ENCODE measurements at places on chromosomes 4 and X.
A peak's percentile ranks its signal among the peaks of the same experiment; 100 is the strongest.

DNA sequence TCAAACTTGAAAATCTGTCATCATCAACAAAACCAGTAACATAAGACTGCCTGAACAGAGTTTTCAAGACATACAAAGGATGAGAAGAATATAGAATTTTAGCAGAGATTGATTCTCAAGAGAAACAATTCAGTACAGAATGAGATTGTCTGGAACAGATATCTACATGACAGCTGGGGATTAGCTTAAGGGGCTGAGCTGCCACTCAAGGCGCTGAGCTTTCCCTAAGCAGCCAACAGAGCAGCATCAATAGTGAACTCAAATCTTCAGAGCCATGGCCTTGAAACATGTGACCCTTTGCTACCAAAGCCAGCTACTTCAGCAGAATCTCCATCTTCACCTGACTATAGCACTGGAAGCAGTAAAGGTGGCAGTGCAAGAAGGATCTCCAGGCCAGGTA lies 24.3 kb upstream of the PCDH10 start:
- DNase-seq, result no peak

DNA sequence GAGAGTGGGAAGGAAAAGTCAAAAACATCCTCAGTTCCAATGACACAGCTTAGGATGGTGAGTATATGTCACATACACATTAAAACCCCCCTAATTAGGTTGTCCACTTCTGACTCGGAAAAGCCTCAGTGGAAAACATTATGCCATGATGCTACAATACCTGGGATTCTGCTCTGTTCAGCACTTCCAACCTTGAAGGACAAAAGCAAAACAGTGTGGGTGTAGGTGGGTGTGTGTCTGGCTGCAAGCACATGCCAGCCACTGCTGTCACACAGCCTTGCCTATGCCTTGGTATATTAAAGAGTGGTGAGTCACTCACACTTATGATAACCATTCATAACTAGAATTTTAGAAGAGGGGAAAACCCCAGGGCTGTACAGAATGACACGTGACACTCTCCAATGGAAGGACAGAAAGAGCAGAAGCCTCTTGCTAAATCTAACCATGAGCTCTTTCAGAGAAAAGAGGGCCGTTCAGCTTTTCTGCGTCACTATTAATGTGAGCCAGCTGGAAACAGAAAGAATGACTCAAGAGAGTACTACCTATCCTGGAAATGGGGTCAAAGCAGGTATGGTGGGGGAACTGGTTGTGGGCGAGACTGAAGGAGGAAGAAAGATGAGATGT lies 159.6 kb downstream of the TET2 start:
- no peak for DNase-seq

- DNase-seq, result no peak
These were observed 4.2 kb downstream of the LNX1 start for GRCh38 chr4:53587135-53587534.

DNA sequence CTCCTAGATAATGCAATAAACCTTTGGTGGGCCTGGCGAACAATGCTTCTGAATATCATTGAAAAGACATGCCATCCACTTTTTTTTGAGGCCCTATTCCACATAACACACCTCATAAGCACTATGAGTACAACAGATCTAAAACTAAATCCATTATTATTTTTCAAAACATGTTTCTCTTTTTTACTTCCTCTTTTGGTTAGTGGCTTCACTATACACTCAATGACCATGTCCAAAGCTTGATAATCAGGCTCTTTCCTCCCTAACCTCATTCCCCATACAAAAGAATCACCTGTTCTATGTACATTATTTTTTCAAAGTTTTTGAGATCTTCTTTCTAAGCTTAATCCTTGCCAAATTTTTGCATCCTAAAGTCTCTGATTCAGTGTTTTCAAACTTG lies 20.4 kb upstream of the NPY2R start:
- DNase-seq, result no peak

- DNase-seq, result no peak
These were observed 508.5 kb downstream of the CENPC start for GRCh38 chr4:67036791-67037190.

DNA sequence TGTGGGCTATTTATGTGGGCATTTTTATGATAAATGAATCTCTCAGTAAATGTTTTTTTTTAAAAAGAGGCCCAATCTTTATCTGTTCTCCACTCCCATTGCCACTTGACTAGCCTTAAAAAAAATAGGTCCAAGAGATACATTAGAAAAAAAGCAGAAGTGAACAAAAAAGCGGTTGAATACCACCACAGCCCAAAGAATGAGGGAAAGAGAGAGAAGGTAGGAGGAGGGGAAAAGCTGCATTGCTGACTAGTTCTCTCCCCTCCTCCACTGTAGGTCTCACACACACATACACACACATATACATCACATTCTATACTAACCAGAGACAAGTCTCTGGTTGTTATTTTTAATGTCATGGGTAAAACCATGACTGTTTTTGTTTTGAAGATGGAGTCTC lies 95.8 kb upstream of the IL13RA1 start:
- DNase-seq, result no peak

GRCh38 chr4:25703731-25704388 lies 48.2 kb downstream of the SLC34A2 start:
- peak; percentile 65 for DNase-seq

DNA sequence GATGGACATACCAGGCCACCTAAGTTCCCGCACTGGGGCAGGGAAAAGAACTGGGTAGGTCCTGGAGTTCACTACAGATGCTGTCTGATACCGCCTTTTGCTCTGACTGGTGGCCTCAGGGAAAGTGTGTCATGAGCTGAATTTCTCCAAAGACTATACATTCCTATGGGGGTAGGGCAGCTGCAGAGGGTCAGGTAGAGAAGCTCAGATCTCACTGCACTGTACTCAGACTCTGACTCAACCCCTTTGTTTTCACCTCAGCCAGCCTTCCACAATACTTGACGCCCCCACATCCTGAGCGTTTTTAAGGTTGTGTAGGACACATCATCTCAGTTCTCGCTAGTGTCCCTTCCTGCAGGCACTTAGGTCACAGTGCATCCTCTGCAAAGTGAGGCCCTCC lies 7.8 kb downstream of the GATB start:
- DNase-seq, result no peak

DNA sequence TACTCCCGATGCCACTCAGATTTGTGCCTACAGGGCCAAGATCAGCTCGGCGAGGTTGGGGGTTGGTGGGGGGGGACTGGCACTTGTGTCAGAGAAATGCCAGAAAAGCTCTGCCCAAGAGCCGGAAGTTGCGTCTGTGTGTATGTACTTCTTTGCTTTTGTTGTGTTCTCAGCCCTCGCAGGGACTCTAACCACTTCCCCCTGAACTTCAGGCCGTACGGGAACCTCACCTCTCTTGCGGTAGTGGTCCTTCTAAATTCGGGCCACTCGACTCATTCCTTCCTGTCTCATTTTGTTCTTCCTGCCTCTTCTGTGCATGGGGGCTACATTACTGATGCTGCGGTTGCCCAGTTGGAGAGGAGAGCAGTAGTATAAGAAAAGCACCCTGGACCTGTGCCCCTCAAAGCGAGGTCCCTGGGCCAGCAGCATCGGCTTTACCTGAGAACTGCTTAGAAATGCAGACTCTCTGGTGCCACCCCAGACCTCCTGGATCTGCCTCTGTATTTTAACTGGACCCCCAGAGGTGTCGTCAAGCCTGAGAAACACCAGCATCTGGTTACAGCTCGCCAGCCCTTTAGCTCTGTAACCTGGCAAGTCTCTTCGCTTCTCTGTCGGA lies 146.3 kb upstream of the RPS6KA3 start:
- DNase-seq, result no peak
